ENCODE measurements at places on chromosomes 16 and 17.

DNA sequence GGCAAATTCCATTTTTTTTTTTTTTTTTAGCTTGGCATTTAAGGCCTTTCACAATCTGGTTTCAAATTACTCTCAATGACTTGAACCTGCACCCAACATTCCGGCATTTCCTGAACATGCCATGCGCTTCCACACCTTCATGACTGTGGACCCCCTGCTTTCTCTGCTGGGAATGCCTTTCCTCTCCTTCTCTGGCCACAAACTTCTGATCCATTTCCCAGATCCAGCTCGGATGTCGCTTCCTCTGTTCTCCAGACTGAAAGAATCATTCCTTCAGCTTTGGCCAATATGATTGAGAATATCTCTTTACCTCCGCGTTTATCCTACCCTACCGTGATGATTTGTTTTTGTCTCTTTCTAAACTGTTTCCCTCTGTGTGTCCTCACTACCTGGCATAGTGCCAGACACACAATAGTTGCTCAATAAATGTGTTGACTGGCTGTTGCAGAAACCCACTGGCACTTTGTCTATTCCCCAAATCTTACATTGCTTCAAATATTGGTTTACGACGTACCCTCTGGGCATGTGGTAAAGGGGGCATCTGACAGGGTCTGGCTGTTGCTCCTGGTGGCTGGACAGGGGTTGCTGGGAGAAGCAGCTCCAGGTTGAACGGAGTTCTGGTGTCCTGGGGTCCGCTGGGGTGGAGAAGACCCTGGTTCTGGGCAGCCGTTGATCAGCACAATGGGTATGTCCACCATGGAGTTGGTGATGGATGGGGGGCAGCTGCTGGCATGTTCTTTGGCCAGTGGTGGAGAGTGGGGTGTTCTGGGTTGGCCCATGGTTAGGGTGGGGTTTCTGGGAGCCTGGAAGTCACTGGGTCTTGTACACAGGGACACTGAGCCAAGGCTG lies 14.7 kb downstream of the TNS4 start:
- DNase-seq: no peak

DNA sequence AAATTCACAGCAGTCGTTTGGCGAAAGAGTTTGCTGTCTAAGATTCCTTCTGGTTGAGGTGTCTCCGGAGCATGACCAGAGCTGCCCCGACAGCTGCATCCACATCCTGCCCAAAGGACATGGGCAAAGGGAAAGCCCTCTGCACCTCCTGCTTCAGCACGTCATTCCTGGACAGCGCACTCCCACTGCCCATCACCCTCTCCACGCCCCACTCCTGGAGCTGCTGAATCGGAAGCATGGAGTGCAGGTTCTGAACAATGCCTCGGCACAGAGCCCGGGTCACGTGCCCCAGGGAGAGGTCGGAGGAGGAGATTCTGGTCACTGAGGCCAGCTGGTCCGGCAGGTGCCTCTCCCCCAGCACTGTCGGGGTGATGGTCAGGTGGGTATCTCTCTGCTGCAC lies 1.3 kb upstream of the TRPV1 start:
- no peak for DNase-seq

DNA sequence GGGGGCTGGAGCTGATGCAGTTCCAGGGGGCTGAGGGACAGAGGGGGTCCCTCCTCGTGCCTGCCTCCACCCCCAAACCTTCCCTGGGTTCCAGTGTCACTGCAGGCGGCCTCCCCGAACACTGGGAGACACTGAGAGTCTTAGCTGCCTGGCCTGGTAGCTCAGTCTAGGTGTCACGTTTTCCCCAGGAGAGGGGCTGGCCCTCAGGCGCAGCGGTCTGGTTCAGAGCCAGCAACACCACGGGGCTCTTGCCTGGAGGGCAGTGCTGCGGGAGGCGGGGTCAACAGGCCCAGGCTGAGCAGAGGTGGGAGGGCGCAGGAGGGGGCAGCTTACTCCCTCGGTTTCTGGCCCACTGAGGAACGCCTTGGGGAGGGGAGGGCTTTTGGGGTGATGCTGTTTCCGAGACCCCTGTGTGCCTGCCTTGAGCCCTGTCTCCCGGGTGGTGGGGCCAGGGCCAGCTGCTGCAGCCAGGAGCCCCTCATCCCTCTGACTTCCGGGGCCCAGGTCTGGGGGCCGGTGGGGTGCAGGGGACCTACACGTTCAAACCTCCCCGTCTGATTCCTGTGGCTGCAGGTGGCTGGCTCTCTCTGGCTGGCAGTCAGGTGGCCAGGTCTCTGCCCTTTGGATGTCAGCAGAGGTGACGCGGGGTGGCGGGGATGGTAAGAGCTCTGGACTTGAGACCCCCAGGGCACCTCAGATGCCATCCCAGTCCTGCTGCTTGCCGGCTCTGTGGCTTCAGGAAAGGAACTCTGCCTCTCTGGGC lies 89.3 kb upstream of the GSE1 start:
- DNase-seq: no peak

DNA sequence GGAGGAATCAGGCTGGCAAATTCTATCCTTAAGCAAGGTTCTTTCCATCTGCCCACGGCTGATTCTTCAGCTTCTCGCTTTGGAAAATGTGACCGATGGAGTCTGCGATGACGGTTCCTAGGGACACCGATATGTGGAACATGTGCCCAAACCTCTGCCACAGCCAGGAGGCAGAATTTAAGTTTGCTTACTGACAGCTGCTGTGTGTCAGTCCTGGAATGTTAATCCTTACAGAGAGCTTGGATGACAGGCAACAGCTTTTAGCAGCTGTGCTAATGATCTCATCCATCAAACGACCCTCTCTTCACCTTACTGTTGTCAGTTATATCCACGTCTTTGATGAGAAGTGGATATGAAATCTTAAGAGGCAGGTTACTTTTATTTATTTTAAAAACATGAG lies 11.4 kb upstream of the MYH13 start:
- DNase-seq: no peak

DNA sequence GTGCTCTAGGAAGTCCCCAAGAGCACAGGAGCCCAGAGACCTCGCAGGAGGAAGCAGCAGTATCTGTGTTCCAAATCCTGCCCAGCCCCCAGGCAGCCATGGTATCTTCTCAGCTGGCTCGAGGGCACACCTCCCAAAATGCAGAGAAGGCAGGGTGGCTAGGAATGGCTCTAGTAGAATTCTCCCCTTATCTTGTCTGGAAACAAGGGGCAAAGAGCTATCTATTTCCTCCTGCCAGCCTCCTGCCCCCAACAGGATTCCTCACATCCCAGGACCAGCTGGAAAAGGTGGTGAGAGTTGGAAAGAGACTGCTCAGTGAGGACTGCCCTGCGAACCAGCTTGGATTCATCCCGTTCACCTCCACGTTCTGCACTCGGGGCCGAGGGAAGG lies 8.6 kb upstream of the TSPOAP1 start:
- DNase-seq: no peak
